ENCODE measurements at places on chromosomes 4 and X.

DNA sequence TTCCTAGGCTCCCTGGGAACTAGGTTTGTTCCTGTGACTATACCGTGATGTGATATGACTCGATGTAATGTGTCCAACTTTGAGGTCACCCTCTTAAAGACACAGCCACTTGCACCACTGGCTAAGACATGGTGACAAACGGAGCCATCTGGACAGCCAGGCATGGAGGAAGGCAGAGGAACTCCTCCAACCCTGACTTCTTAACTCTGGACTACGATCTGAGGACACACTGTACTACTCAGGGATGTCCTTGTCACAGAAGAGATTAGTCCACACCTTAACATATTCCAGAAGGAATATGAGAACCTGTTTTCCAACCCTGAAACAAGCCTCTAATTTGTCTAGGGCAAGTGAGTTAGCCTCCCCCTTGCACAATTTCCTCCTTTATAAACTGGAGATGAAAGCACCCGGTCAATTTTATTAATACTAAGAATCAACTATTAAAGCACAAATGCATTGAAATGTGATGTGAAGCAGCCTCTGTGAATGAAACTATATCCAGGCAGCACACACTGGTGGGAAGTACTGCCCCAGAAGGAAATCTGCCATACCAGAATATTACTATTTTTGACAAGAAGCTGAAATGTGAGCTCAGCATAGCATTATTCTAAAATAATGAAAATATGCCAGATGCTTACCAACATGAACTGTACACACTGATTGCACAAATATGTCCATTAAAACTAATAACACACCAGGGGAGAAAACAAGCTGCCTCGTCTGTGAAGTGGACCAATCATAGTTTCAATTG, 47.3 kb downstream of the TSPAN5 start:
- no peak for DNase-seq

DNA sequence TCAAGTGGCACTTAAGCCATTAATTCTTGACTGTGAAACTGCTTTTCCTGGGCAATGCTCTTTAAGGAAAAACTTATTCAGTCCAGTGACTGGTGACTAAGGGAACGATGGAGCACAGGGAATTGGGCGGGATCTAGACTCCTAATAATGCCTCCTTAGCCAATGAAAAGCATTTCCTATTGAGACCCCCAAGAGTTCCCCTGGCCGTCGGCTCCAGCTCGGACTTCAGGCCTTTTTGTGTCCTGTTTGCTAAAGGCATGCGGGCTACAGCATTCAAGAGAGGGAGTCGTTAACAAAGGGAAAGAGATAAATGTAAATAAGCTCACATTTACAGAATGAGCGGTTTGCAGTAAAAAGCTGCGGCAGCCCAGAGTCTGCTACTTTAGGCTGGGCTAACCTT, at the start of gene LPAR4:
Gene LPAR4, plus strand, starts transcription at position 232 of the 400 bp plus-strand sequence. CDS start 7,150 bp downstream, outside the sequence.
- no peak for DNase-seq

DNA sequence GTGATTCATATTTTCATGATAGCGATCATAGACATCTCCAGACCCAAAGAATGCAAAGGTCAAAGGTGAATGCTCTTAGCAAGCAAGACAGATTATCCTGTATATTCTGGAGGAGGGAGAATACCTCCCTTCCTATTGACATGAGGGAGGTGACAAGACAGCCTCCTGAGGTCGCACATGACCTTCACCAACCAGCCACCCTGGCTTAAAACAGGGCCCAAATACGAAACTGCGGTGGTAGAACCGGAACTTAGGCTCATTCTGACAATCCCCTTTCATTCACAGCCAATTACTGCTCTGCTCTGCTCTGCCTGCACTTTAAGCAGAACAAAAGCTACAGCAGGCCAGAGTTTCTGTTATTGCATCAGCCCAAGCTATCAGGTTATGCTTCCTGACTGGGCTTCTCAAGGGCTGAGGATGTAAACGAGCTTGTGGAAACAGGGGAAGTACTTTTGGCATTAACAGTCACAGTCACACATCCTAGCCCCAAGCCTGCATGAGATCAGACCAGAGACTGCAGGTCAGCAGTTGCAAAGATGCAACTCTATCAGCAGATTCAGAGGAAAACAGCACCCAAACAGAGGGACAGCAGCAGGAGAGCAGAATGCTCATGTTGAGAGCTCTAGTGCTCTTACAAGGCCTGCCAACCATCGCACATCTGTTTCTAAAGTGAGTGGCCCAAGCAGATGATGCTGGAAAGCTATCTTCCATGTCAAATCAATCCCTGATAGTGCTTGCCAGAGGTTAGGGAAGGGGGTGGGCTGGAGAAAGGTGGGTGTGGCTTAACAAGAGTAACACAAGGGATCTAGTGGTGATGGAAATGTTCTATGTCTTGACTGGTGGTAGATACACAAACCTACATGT, 51.3 kb upstream of the MAP3K15 start:
- no peak for DNase-seq

DNA sequence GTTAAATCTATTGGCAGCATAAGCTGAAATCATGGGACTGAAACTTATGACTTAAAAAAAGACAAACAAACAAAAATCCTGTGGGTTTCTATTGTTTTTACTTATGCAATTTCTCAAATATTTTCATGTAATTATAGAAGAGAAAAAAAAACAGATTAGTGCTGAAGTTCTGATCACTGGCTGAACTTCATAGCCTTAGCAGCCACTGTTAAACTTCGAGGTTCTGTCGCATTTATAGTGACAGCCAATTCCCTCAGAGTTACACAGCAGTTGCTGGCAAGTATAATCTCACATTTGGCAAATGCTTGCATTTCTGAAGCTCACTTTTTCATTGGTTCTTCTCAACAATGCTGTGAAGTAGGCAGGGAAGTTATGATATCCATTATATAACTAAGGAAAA, 748.9 kb upstream of the MAGEB2 start:
- DNase-seq: peak; percentile 11

DNA sequence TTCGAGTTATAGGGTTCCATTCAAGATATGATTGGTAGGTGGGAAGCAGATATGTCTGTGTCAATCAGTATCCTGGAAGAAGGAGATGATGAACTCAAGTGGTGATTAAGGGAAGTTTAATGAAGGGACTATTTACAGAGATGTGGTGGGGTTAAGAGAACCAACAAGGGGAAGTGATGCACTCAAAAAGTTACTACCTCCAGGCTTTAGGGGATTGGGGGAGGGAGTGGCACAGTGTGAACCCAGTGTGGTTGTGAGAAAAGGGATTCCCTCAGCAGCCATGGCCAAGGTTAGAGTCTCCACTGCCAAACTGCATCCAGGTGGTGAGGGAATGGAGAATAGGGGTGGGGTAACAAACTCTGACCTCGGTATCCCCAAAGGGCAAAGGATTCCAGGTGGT, 27.9 kb downstream of the PKD2 start:
- DNase-seq: no peak

DNA sequence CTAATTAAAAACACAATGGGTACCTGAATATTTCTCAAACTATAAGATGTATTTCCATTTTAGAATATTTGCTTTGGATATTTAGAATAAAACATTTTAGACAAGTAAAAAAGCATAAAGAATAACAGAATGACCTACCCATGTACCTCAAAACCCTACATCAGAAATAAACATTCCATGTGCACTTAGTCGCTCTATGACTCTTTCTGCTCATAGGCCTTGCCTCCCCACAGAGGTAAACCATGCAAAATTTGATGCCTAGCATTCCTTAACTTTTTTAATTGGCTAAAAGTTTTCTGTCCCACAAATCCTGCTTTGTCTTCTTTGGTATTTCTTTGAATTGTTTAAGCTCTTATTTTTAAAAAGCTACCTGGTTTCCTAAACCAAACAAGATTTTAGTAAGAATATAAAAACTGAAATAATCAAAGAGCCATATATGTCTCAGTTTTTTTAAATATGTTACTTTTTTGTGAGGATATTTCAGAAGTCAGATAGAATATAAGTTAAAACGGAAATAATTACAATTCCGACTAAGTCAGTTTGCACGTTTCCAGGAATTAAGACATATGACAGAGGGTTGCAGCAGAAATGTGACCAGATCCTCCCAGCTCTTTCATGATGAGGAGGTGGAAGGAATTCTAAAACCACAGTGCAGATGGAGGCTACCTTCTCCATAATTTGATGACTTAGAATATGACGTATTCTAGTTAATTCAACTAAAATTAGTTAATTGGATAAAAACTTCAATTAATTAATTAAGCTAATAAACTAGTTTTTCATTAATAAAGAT, 102.5 kb downstream of the FIP1L1 start:
- DNase-seq: no peak

DNA sequence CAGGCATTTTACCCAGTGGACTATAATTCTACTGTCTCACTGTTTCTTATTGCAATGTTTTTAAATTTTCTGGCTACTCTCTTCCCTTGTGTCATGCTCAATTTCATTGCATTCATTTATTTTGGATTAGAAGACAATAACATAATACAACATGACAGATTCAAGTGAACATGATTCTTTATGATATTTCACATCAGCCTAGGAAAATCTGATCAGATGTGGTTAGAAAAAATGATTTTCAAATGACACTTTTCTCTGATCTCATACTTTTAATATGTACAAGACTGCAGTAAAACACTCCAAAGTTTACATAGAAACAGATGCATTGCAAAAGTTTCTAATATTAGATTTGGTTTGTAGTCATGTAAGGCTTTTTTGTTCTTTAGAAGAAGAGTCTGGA, 586.0 kb downstream of the ACTRT1 start:
- DNase-seq: no peak

Data from MCF 10A (cell line).